ENCODE measurements at places on chromosomes 2 and 18.

- peak; percentile 79 for DNase-seq
Measured at GRCh38 chr18:80247393-80247841, at the start of gene PARD6G. TSS of gene PARD6G (minus strand) at chr18:80247514. CDS start at chr18:80247348, 166 bp downstream.

DNA sequence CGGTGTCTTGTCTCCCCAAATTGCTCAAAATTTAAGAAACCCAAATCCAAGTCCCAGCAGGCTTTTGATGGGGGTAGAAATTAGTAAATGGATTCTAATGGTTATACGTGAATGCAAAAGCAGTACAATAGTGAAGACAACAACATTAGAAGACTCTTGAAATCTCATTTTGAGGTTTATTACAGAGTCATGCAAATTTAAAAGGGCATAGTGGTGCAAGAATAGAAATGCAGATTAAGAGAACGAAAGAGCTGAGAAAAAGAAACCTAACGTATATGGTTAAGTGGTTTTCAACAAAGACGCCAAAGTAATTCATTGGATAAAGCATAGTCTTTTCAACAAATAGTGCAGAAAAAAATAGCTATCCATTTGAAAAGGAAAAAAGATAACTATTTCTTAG is 33.2 kb upstream of the CXXC1 start:
- no peak for DNase-seq

DNA sequence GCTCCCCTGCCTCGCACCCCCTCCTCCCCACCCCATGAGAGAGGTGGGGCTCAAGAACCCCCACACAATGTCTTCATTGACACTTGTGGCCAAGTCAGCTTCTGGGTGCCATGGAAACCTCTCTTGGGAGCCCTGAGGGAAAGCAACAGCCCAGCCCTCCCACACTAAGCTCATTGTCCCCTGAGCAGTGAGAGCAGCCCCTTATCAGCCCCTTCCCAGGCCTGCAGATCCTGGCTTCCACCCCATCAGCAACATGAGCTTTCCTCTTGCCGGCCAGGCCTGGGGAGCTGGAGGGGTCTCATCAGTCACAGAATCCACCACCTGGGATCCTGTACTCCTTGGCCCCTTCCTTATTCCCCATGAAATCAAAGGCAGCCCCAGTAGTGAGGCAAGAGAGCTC is 107.8 kb upstream of the ST3GAL5 start:
- DNase-seq, result no peak

- no peak for DNase-seq
Measured at GRCh38 chr18:13281406-13281805, 62.8 kb downstream of the LDLRAD4 start.

GRCh38 chr2:98580656-98581284 is 27.5 kb downstream of the COA5 start:
- no peak for DNase-seq

DNA sequence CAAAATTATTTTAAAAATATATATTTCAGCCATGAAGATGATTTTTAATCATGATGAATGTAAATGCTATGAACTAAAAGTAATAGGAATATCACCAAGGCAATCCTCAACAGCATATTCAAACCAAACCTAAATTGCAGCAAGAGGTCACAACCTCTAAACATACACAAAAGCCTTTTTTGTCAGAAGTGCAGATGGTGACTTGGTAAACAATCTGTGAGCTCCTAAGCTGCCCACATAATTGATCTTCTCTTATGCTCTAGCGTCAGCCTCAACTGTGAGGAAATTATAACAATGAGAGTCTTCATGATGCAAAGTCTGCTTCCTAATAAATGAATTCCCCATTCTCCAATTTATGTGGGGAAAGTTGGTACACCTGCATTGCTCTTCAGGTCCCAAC is 113.2 kb downstream of the TSN start:
- DNase-seq, result no peak

GRCh38 chr2:159226059-159226461 is 60.4 kb downstream of the WDSUB1 start:
- no peak for DNase-seq

DNA sequence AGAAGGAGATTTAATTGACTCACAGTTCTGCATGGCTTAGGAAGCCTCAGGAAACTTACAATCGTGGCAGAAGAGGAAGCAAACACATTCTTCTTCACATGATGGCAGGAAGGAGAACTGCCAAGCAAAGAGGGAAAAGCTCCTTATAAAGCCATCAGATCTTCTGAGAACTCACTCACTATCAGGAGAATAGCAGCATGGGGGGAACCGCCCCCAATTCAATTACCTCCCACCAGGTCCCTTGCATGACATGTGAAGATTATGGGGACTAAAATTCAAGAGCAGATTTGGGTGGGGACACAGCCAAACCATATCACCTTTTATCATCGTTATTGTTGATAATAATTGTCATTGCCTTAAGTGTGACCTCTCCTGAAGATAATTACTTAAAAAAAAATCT is 197.9 kb upstream of the SLC14A2 start:
- no peak for DNase-seq

GRCh38 chr18:44473394-44474066 is 207.2 kb upstream of the SETBP1 start:
- no peak for DNase-seq

GRCh38 chr2:211741966-211742365 is 796.6 kb downstream of the ERBB4 start:
- no peak for DNase-seq

GRCh38 chr2:172248785-172249187 is 146.1 kb upstream of the DLX2 start:
- no peak for DNase-seq

DNA sequence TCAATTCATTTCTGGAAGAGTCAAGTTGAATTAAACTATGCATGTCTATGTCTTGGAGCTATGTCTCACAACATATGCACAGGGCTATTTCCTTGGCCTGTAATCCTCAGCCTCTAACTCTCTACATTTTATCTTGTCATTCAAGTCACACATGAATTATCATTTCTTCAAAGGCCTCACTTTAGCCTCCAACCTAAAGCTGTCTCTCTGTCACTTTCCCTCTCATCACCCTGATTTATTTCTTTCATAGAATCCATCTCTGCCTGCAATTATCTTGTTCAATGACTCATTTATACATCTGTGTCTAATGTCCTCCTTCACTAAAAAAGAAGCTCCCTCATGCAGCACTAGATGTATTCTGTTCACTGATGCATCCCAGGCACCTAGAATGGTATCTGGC is 614.2 kb upstream of the REG3G start:
- no peak for DNase-seq

GRCh38 chr2:154032220-154032619 is 160.5 kb downstream of the GALNT13 start:
- DNase-seq, result no peak

GRCh38 chr2:116716444-116716843 is 1098.0 kb upstream of the DDX18 start:
- DNase-seq, result no peak

DNA sequence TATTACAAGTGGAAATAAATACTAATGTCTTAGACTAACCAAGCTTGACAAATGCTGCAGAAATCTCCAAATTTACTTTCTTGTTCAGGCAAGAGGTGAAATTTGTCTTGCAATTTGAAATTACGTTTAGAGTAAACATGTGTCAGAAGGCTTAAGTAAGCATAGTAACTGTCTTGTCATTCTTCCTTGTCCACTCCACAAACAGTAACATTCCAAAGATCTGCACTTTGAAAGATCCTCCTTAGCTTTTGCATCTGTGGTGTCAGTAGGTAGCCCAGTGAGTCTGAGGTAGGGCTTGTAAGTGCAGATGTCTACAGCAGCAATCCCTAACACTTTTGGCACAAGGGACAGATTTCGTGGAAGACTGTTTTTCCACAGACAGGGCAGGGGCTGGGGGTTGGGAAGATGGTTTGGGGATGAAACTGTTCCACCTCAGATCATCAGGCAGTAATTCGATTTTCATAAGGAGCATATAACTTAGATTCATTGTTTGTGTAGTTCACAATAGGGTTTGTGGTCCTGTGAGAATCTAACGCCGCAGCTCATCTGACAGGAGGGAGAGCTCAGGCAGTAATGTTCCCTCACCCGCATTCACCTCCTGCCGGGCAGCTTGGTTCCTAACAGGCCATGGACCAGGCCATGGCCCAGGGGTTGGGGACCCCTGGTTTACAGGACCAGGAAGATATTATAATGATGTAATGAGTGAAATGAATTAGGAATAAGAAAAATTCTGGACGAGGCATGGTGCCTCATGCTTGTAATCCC is 18.6 kb downstream of the RASGRP3 start:
- DNase-seq, result no peak

GRCh38 chr2:127157651-127158485 is 50.9 kb upstream of the BIN1 start:
- no peak for DNase-seq

GRCh38 chr2:184532551-184532950 is 65.8 kb upstream of the ZNF804A start:
- DNase-seq, result no peak

- peak; percentile 39 for DNase-seq
Measured at GRCh38 chr2:54724560-54725342, 1.3 kb downstream of the EML6 start.

GRCh38 chr18:35776473-35776872 is 194.9 kb downstream of the GALNT1 start:
- no peak for DNase-seq

GRCh38 chr2:134119117-134119712 is 134.7 kb upstream of the MGAT5 start:
- DNase-seq, result no peak

- no peak for DNase-seq
Measured at GRCh38 chr2:178530625-178531142, 50.4 kb downstream of the PLEKHA3 start.

- DNase-seq, result no peak
Measured at GRCh38 chr2:72112401-72112800, 35.3 kb downstream of the CYP26B1 start.

DNA sequence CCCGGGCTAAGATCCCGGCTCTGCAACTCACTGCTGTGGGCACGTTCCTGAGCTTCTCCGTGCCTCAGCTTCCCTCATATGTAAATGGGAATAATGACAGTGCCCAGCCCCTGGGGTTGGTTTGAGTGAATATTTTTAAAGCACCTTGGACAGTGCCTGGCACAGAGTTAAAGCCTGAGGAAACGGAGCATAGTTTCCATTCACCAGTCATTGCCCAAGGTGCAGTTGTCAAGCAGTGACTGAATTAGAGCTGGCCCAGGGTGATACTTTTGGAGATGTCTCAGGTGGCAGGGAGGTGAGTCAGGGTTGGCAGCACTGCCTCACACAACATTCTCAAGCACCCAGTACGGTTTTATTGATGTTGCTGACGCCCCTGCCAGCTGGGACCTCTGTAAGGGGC is 12.2 kb downstream of the TMEM177 start:
- no peak for DNase-seq

DNA sequence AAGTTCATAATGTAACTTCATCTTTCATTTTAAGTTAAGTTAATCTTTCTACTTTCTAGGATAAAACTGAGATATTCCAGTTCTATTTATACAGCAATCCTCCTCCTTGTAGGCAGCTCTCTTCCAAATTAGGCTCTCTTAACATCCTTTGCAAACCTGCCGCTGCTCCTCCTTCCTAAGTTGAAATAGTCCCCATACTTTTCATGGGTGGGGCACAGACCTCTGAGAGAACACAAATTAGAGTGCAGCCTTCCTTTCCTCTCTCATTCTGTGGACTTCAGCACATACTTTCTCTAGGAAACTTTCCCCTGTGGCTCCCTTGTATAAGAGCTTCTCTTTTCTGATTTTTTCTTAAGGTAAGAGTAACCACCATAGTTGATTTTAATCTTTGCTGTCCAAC is 28.3 kb downstream of the TWSG1 start:
- DNase-seq, result no peak

DNA sequence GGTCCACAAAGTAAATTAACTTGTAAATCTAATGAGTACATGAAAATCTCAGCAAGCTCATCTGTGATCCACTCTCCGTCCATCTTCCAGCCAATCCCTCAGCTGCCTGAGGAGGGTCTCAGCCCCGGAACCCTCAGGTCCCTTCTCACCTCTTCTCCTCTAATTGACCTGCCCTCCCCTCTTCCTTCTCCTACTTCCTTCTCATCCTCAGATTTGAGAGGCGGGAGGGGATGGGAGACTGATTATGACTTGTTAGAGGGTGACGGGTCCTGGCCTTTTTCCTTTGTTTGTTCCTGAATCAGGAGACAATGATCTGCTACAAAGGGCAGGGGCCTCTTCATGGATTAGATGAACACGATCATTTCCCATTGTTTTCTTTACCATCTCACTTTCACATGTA is 80.1 kb downstream of the CYBRD1 start:
- DNase-seq, result no peak

GRCh38 chr18:31645411-31645810 is 39.0 kb downstream of the B4GALT6 start:
- no peak for DNase-seq

DNA sequence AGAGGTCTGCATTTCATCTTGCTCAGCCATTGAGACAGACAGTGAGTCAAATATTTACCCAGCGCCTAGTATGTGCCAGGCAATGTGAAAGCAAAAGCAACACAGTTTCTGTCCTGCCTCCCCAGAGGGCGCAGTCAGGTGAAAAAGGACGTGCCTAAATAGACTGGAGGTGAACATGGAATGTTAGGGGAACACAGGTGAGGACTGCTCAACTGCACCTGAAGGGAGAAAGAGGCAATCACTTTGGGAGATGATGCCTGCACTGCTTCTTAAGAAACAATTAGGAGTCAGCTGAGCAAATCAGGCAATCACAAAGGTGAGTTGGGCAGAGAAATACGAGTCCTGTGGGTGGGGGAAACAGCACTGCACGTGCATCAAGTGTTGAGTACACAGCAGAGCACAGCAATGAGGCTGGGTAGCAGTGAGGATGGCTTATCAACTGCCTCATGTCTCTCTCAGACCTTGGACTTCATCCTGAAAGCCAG is 218.3 kb upstream of the SMAD7 start:
- DNase-seq, result no peak

Measured in NCI-H446 (cell line).